ENCODE measurements at places on chromosomes 16 and 17.

DNA sequence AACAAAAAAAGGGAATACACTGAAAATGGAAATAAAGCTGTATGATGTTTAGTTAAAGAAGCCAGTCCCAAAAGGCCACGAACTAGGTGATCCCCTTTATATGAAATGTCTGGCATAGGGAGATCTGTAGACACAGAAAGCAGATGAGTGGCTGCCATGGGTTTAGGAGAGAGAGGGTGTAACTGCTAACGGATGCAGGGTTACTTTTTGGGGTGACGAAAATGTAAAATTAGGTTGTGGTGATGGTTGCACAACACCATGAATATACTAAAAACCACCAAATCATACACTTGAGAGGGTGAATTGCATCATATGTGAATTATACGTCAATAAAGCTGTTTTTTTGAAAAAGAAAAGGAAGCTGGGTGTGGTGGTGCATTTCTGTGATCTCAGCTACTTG is 99.6 kb downstream of the ADCY9 start:
- DNase-seq: no peak

DNA sequence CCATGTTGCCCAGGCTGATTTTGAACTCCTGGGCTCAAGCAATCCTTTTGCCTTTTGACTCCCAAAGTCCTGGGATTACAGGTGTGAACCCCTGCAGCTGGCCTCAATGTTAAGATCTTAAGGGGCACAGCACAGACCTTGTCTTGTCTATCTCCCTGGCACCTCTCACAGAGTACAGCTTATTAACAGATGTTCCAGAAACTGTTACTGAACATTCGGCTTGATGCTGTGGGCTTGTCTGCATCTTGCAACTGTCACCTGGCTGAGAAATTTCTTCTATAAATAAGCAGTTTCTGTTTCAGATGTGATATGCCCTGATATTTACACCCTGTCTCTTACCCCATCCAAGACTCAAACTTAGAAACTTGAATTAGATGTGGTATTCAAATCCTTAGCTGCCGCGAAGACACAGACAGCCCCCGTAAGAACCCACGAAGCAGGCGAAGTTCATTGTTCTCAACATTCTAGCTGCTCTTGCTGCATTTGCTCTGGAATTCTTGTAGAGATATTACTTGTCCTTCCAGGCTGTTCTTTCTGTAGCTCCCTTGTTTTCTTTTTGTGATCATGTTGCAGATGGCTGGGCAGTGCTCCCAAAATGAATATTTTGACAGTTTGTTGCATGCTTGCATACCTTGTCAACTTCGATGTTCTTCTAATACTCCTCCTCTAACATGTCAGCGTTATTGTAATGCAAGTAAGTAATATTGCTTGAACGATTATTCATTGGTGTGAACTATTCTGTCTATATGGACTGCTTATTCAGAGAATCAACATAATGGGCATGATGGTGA is at the start of gene TNFRSF17:
Gene TNFRSF17 (plus strand): TSS at position 450 of the 791 bp plus-strand sequence. CDS start 115 bp downstream, at position 565.
- no peak for DNase-seq

DNA sequence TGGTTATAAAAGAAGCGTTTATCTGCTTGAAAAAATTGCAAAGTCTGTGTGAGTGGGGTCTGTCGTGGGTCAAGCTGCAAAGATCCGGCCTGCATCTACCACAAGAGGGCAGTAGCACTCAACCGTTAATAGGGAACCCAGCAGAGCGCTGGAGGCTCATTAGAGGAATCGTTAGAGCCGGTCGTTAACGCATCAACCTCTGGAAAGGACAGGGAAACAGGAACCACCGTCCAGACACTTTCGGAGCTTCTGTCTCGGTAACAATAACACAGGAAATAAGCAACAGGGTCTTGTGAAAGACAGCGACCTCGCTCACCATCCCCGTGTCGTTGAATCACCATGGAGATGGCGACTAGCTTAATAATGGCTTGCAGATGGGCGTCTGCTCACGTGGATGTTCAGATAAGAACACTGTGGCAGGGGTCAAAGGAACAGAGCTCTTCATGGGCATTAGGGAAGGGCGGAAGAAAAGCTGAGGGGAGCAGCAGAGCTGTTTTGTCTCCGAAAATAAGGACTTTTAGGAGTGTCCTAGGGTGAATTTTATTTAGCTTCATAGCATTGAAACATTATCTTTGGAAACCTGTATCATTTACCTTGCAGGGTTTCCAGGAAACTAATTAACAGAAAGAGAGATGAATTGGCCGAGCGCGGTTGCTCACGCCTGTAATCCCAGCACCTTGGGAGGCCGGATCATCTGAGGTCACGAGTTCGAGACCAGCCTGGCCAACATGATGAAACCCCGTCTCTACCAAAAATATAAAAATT is 11.9 kb upstream of the NSRP1 start:
- peak; percentile 63 for DNase-seq

DNA sequence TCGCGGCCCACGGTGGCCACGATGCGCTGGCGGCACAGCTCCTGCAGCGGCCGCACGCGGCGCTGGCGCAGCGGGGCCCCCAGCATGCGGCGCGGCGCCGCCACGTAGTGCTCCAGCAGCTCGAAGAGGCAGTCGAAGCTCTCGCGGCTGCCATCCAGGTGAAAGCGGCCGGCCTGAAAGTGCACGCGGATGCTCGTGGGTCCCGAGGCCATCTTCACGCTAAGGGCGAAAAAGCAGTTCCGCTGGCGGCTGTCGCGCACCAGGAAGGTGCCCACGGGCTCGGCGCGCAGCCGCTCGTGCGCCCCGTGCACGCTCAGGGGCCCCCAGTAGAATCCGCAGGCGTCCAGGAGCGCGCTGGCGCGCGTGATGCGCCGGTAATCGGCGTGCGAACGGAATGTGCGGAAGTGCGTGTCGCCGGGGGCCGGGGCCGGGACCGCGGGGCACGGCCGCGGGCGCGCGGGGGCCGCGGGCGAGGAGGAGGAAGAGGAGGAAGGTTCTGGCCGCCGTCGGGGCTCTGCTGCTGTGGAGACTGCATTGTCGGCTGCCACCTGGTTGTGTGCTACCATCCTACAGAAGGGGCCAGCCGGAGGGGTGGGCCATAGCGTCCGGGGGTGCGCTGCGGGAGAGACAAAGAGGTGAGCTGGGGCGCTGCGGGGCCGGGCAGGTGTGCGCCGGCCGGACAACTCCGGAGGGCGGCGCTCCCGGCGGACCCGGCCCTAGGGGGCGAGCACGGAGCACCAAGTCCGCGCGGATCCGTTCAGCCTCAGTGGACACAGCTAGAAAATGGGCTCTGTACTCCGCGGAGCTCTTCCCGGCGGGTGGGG is 879 bp downstream of the SOCS1 start:
- DNase-seq: peak; percentile 38

DNA sequence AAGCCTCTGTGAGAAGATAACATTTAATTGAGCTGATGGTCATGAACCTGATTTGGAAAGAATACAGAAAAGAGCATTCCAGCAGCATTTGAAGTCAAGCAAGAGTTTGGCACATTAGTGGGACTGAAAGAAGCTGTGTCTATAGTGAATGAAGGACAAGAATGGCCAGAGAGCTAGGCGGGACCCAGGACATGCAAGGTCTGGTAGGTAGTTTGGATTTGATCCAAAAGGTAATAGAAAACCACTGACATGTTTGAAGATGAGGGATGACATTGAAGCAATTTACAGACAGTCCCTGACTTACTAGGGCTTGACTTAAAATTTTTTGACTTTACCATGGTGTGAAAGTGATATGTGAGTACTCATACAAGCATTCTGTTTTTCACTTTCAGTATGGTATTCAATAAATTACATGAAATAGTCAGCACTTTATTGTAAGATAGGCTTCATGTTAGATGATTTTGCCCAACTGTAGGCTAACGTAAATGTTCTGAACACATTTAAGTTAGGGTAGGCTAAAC is 7.6 kb downstream of the CYB5B start:
- DNase-seq: no peak

GRCh38 chr16:24463196-24463945 is 76.0 kb upstream of the RBBP6 start:
- DNase-seq: no peak

DNA sequence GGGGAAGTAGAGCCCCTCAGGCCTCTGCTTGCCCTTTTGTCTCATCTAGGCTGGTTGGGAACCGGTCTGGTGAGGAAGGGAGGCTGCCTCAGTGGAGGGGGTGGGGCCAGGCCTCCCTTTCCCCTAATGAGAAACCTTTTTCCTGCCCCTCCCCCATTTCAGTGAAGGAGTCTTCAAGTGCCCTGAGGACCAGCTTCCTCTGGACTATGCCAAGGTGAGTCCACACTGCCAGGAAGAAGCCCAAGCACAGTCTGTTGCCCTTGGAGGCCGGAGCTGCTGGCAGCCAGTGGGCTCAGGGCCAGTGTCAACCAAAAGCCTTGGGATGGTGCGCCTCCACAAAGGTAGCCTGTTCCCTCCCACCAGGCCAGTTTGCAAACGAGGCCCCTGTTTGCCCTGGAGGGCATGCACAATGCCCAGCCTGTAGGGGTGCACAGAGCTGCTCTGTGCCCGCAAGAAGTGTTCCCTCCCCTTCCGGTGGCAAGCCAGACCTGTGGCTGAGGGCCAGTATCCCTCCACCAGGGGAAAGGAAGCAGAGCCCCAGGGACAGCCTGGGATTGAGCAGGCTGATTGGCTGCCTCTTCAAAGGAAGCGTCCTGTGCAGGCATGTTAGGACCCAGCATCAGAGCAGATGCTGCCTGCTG is 3.4 kb downstream of the TRAF4 start:
- no peak for DNase-seq

DNA sequence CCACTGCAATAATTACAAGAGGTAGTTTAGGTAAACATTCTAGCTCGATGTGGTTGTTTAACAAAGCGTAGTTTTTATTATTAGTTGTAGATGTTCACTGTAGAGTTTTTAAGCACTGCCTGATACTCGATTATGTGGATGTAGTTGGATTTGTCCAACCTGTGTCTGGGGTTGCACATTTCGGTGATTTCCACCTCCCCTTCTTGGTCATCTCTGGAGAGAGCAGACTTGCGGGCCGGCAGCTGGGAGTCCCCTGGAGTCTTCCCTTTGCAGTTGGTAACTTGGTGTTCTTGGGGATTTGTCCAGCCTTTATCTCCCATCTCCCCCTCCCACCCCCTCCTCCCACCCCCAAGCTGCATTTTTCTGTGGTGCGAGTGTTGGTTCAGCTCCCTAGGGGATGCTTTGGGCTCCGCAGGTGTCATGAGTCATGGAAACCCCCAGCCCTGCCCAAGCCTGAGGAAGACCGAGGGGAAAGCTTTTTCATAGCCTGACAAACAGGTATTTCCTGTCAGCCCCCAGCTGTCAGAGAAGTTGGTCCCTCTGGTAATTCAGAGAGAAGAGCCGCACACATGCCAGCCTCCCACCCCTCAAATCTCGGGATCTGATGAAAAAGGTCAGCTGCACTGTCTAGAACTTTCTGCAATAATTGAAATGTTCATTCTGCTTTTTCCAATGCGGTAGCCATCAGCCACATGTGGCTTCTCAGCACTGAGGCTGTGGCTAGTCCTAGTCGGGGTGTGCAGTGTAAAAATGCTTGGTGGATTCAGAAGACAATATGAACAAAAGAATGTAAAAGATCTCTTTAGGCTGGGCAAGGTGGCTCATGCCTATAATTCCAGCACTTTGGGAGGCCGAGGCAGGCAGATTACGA is 50.3 kb downstream of the KSR1 start:
- no peak for DNase-seq

- no peak for DNase-seq
Observed at GRCh38 chr16:54720259-54720658, 210.4 kb upstream of the IRX5 start.

GRCh38 chr17:9109933-9110332 is 88.6 kb downstream of the NTN1 start:
- no peak for DNase-seq

- no peak for DNase-seq
Observed at GRCh38 chr16:51869176-51869575, 677.8 kb downstream of the TOX3 start.

DNA sequence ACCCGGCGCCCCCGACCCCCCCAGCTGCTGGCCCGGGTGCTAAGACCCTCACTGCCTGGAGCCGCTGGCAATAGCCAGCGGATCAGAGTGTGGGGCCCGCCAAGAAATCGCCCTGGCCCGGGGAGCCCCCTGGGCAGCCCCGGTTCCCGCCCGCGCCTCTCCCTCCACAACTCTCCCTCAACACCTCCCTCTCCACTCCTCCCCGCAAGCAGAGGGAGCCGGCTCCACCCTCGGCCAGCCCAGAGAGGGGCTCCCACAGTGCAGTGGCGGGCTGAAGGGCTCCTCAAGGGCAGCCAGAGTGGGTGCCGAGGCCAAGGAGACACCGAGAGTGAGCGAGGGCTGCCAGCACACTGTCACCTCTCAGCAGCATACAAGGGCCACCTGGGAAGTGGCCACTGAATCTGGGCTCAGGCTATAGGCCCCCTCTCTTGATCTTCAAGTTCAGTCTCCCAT is 385.5 kb downstream of the SEC14L1 start:
- DNase-seq: no peak

- DNase-seq: no peak
Observed at GRCh38 chr16:88596483-88596882, 26.3 kb downstream of the ZC3H18 start.

- no peak for DNase-seq
Observed at GRCh38 chr17:40122999-40123810, 1.4 kb downstream of the MSL1 start.

GRCh38 chr16:52050418-52050817 is 496.5 kb downstream of the TOX3 start:
- DNase-seq: no peak

DNA sequence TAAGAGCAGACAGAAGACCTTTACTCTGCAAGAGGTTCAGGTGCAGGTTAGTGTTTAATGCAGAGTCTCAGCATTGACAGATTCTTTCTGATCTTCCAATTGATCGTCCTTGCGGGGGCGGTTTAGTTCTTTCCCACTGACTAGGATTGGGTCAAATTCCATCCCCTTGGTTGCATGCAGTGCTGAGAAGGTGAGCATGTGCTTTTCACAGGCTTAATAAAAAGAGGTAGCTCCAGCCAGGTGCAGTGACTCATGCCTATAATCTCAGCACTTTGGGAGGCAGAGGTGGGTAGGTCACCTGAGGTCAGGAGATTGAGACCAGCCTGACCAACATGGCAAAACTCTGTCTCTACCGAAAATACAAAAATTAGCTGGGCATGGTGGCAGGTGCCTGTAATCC is 7.5 kb upstream of the ITGAD start:
- DNase-seq: no peak
